Activated T-cell treated with anti-CD3 and anti-CD28 coated beads for 24 hours (primary cell): ENCODE measurements at places on chromosomes 12 and 14.

DNA sequence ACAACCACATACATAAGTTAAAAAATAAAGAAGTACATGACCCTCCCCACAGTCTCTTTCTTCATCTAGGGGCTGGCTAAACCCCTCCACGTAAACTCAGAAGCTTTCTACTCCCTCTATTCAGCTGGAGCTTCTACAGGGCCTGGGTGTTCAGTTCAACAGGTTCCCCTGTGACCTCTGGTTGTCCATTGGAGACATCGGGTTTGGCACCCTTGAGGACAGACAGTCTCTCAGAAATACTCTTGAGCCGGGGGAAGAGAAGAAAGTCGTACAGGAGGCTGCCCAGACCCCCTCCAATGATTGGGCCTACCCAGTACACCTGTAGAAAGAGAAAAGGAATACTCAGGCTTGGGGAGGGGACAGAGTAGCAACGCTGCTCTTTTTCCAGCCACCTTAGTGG is 1.9 kb upstream of the TIMELESS start:
- no peak for DNase-seq

GRCh38 chr12:24012528-24012927 is 63.1 kb upstream of the SOX5 start:
- DNase-seq, result no peak

- DNase-seq, result no peak
Measured at GRCh38 chr12:94957006-94957405, 46.5 kb downstream of the NDUFA12 start.

- DNase-seq, result no peak
Measured at GRCh38 chr12:54261815-54262402, 18.0 kb downstream of the CBX5 start.

DNA sequence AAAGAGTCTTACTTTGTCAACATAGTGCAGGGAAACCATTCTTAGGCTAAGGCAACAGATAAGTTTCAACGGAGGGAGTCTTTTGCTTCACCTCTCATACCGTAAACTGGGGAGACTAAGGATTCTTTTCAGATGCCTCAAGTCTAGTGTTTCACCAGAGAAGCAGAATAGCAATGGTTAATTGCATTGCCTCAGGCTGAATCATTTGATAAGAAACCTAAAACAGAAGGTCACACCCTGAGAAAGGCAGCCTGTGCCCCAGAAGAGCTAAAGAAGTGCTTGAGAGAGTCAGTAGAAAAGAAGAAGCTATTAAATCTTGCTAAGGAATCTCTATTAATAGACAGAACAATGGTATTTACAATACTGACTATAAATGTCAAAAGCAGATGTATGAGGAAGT is 21.8 kb upstream of the ATXN7L3B start:
- no peak for DNase-seq
